ENCODE measurements at places on chromosomes 1 and 21.

DNA sequence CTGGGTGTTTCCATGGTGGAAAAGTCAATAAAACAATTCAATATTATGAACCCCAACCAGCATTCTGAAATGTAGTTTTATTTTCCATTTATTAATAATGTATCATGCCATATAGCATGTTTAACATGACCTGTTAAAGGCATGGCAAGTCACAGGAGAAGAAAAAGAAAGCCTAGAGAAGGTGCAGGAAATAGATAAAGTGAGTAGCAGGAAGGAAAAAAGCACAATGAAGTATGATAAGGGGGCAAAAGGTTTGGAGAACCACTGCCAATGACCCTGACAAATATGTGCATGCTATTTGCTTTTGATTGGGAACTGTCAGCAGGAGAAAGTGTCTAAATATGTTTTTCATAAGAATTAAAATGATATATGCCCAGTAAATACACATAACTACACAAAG, 85.6 kb downstream of the HMCN1 start:
- no peak for DNase-seq

DNA sequence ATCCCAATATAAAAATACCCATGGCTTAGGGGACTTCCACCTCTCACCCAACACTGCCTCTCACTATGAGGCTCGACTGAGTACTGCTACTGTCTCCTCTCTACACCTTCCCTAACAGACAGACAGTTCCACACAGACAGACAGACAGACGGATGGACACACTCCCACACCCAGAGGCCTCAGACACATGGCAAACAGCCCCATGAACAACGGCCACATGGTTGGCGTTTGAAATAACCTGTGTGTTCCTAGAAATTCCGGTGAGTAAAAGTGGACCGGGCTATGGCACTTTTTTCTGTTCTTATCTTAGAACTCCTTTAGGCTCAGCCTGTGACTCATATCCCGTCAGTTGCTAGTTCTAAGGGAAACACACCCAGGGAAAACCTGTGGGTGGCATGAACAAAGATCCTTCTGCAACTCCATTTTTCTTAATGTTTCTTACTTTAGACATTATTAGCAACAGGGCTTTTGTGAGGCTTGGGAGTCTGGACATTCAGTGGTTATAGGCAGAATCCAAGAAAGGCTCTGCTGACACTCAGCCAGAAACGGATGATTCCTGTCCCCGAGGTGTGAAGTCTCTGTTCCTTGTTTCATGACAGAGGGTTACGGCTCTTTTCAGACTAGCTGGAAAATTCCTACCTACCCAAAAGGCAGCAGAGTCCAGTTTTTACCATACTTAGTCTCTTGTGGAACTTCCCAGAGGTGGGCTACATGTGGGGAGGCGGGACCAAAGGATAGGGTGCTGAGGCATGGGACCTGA, 90.5 kb upstream of the TLR5 start:
- no peak for DNase-seq

GRCh38 chr21:44440241-44441040, 14.9 kb upstream of the LRRC3 start:
- no peak for DNase-seq

DNA sequence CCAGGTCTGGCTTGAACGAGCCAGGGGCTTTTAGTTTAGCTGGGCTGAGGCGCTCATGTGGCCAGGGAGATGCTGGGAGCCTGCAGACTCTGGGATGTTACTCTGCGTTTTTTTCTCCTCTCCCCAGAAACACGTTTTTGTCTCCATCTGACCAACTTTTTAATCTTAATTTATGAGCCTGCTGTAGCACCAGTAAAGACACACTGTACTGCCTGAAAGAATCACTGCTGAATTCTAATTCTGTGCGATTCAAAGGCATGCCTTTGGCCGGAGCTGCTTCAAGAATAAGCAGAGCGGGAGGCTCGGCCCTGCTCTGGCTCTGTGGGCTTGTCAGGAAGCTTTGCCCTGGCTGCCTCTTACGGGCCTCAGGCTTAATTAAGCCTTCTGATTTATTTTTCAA, 129.5 kb downstream of the CAMTA1 start:
- no peak for DNase-seq

DNA sequence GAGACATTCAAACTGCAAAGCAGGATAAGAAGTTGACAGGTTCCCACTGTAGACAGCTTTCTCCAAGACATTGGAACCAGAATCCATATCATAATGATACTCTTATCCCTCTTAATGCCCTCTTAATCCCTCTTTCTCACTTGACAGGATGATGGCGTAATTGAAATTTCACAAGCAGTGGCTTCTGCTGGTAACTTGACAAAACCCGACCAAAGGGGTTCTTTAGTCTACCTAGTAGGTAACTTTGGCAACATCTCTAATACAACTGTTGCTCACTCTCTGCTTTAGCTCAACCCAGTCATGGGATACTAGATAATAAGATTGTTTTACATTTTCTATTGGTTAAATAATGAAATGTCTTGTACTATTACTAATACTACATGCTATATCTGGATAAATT, 34.7 kb downstream of the S100A10 start:
- no peak for DNase-seq

DNA sequence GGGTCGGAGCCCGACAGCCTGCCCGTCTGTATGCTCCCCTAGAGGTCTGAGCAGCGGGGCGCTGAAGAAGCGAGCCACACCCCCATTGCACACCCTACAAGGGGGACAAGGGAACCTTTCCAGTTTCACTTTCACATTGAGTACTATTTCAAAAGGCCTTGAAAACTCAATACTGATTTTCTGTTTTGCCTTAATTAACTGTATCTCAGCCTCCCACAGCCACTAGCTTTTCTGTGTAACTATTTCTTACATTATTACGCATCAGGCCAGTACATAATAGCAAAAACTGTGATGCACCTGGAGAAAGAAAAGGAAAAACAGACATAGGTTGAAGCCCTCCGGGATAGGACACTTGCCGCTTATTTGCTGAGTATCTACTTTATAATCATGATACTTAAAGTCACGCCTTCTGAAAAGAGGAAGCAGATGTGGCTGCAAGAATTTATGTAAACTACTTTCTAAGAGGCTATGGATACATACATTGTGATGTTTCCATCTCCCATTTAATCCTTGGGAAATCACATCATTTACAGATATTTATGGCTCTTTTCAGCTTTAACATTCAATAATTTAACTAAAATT, 1719.5 kb downstream of the MRPL39 start:
- no peak for DNase-seq

DNA sequence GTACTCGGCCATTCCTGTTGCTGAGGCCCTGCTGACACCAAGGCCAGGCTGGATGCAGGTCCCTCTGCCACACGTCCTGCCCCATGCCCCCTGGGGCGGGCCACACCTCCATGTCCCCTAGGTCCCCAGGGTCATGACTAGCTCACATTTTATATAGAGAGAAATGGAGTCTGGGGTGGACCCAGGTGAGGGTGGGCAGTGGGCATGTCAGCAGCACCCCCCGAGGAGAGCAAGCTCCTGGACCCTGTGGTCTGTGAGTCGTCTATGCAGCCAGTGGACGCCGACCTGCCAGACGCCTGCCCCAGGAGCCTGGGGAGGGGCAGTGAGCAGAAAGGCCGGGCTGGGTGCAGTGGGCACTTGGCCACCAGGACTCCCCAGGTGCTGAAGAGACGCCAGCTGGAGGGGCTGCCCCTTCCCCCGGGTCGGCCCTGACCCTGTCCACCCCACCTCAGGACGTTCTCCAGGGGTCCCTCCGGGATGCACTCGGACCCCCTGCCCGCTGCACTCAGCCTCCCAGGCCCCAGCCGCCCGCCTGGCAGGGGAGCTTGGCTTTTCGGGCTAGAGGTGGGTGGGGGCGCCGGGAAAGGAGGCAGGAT, 15.9 kb downstream of the SAMD11 start:
- DNase-seq: no peak

DNA sequence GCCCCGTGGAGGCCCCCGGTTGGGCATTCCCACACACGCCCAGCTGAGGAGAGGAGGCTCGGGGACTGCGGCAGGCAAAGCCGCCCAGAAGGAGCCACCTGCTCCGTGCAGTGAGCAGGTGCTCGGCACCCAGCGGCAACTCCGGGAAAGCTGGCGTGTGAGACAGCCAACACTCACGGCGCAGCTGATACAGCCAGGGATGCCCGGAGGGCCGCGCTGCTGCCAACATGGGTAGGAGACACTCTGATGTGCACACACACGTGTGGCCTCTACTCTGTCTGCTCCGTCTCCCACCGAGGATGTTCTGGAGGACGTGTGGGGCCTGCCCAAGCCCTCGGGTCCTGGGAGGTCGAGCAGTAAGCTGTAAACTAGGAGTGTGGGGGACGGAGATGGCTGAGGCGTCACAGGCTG, 12.9 kb downstream of the MORN1 start:
- no peak for DNase-seq

DNA sequence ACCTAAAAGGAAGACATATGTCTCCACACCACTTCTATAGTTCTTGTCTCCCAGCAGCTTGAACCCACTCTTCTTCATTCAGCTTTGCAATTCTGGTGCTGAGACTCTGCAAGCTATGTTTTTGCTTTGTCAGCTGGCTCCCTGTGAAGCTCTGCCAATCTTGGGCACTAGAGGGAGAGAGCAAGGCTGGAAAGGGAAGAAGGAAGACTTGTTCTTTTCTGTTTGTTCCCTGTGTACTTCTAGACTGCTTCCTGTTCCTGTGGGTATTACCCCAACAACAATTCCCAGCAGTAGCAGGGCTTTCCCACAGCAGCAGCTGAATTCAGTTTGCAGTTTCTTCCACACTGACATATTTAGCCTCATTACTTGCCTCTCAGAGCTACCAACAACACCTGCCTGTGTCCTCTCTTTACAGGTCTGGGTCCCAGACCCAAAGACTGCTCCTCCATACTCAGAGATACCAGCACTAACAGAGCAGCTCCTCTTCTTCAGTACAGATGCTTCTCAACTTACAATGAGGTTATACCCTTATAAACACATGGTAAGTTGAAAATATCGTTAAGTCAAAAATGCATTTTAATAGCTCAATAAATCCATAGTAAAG, 275.2 kb upstream of the NEGR1 start:
- no peak for DNase-seq

GRCh38 chr21:41137889-41138288, 30.1 kb upstream of the BACE2 start:
- no peak for DNase-seq

DNA sequence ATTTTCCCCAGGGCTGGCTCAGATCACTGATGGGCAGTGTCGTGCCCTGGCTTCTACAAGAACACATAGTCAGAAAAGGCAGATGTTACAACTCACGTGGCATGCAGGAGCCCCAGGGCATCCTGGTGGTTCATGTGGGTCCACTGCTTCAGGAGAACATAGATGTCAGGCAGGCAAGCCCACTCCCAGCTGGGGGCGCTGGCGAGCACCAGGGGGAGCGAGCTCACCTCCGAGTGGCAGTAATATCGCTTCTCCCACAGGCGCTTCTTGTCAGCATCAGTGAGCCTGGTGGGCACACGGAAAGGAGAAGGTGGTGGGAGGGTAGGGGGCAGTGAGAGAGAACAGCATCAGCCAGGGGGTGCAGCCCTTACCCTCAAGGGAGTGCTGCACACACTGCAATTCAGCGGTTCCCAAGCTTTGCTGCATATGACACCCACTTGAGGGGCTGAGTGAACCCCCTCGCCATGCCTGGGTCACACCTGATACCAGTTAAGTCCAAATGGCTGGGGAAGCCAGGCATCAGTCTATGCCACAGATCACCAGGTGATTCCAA, 34.3 kb upstream of the PPP1R15B start:
- DNase-seq: peak; percentile 26

DNA sequence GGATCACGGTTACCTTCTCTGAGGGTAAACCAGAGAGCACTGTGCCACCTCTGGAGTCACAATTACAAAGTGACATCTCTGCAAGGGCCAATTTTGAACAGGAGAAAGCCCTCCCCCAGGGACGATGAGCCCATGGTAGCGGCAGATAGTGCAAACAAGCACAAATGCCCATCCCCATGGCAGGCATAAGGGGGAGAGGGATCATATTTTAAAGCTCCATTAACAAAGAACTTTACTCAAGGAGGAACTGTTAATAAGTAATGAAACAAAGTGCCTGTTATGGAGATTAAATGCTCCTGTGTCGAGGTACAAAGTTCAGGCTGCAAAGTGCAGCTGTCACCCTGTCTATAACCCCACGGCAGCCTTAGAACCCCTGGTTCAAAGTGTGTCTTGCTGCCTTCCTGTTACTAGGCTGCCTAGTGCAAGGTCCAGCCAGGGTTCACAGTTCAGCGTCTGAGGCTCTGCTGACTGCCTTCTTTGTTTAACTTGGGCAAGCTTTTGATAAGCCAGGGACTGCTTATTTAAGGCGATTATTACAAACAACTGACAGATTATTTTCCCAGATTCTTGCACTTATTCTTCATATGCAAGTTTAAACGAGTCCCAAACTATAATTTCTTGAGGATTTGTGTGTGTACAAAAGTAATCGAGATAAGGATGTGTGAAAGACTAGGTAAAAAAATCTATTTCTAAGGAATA, 75.7 kb upstream of the NRIP1 start:
- DNase-seq: no peak

DNA sequence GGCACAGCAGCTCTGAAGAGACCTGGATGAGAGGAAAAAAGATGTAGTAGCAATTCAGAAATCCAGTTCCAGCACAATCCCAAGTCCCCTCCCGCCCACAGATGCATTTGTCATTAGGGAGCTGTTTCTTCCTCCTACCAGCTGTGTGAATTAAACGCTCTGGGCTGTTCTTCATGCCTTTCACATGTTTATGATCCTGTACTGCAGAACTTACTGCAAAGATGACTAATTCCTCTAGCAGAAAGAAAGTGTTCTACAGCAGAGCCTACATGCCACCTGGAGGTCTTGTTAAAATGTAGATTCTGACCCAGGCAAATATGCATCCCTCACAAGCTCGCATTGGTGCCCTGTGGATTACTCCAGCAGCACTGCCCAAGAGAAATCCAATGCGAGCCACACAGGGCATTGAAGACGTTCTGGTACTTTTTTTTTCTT, 6.5 kb downstream of the ENO1 start:
- DNase-seq: no peak

DNA sequence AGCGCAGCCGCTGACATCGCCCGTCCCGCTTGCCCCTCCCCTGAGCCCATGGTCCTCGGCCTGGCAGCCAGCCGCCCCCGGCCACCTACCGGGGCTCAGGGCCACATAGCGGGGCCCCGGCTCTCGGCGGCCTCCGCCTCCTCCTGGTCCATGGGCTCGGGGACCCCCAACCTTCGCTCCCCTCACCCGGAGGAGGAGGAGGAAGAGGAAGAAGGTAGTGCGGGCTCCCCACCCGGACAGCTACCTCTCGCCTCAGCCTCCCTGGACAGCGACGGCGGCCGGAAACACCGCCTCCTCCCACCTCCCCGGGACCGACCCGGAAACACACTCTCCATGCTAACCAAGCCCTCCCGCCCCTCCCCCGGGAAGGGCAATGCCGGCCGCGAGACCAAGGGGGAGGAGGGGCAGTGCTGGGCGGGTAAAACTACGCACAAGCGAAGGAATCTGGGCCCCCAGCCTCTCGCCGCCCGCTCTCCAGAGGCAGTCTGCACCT, at the start of gene KIAA0319L:
Gene KIAA0319L (minus strand): TSS at position 286 of the 493 bp plus-strand sequence. CDS start 2,912 bp downstream, outside the sequence.
- no peak for DNase-seq

- no peak for DNase-seq
These were observed 733 bp downstream of the TMEM35B start for GRCh38 chr1:34984435-34984792.

- no peak for DNase-seq
These were observed 122.7 kb downstream of the FASLG start for GRCh38 chr1:172781513-172782140.

- DNase-seq: no peak
These were observed 7.5 kb downstream of the ID3 start for GRCh38 chr1:23551849-23552248.

Data from stimulated activated CD8-positive, alpha-beta memory T cell treated with anti-CD3 and anti-CD28 coated beads, Interleukin-7, amount 100 ng/mL, for 24 hours (primary cell).